ENCODE measurements at places on chromosomes 12 and 14. TPM values are rescaled to one million over a fixed set of nuclear protein-coding genes. Genes with fewer than 3 reads are reported as not detected.

DNA sequence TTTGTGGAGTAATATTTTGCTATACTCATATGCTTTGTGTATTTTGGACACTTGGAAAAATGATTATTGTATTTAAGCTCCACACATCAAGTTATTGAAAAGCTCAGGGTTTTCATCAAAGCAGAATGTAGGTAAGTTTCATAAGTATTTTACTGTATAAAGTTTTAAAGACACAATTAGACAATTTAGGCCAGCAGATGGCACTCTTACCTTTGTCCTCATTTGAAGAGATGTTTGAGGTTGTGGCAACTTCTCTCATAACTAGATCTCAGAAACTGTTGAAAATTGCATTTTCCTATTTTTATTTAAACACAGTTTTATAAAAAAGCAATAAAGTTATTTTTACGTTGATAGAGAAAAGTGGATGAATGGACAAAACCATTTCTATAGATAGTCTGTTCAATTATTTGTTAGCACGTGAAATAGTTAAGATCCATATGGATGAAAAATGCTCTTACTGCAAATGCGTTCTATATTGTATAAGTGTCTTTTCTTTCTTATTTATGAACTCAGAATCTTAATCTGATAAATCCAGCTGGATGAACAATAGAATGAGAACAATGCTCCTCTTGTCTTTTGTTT is 300.0 kb downstream of the AEBP2 start:
- H3K4me3 ChIP-seq: no peak overlapping the region
- H3K36me3 ChIP-seq: peaks cover 7% of the 10 kb centered on the region
- no peak overlapping the region for H3K27ac ChIP-seq
- DNase-seq: no peak

- H3K27ac ChIP-seq: no peak overlapping the region
- no peak for DNase-seq
- H3K36me3 ChIP-seq: no peaks in the 10 kb centered on the region
- H3K4me3 ChIP-seq: no peak overlapping the region
Measured at GRCh38 chr12:99130808-99131553, 485.9 kb downstream of the APAF1 start.

The KLHDC1 gene
- not detected for total RNA-seq

DNA sequence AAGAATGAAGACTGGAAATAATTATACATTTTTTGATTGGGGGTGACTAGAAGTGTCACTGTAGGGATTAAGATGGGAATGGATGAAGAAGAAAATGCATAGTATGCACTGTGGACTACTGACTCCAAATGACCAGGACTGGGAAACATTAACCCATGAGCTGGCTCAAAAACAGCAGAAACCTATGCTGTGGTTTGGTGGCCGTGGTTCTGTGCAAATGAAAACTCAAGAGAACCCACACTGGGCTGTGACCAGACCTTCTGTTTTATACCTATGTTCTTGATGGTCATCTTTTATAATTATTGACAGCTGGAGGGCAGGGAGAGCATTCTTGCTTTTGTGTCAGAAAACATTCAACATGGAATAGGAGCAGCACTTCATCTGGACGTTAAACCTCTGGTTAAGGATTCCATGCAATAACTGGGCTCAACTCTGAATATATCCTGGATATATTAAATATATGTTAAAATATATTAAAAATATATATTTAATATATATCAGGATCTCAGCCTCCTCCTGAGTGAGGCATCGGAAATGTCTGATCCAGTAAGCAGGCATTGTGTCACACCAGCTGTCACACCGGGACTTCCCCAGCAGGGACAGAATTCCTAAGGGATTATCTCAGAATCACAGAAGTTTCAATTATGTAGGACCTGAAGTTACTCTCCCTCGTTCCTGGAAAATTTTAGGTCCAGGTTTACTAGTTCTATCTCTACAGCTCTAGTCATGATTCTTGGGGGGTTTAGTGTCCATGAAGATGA is 48.5 kb downstream of the BBS10 start:
- no peaks in the 10 kb centered on the region for H3K36me3 ChIP-seq
- no peak overlapping the region for H3K27ac ChIP-seq
- no peaks in the 10 kb centered on the region for H3K4me1 ChIP-seq
- no peaks in the 10 kb centered on the region for H3K27me3 ChIP-seq
- no peak overlapping the region for H3K4me3 ChIP-seq

The FAM186B gene
- 0.46 TPM for total RNA-seq

GRCh38 chr12:2919249-2919648 is 28.6 kb downstream of the TULP3 start:
- peaks cover 6% of the 10 kb centered on the region for H3K36me3 ChIP-seq
- H3K27ac ChIP-seq: no peak overlapping the region
- H3K4me3 ChIP-seq: no peak overlapping the region
- peaks cover 5% of the 10 kb centered on the region for H3K4me1 ChIP-seq
- no peak for DNase-seq

- peaks cover 27% of the 10 kb centered on the region for H3K4me1 ChIP-seq
- no peaks in the 10 kb centered on the region for H3K27me3 ChIP-seq
- H3K4me3 ChIP-seq: no peak overlapping the region
- no peaks in the 10 kb centered on the region for H3K36me3 ChIP-seq
- DNase-seq: no peak
Measured at GRCh38 chr14:59339524-59340330, 125.5 kb downstream of the GPR135 start.

The CCDC63 gene
- 1.3 TPM for total RNA-seq

DNA sequence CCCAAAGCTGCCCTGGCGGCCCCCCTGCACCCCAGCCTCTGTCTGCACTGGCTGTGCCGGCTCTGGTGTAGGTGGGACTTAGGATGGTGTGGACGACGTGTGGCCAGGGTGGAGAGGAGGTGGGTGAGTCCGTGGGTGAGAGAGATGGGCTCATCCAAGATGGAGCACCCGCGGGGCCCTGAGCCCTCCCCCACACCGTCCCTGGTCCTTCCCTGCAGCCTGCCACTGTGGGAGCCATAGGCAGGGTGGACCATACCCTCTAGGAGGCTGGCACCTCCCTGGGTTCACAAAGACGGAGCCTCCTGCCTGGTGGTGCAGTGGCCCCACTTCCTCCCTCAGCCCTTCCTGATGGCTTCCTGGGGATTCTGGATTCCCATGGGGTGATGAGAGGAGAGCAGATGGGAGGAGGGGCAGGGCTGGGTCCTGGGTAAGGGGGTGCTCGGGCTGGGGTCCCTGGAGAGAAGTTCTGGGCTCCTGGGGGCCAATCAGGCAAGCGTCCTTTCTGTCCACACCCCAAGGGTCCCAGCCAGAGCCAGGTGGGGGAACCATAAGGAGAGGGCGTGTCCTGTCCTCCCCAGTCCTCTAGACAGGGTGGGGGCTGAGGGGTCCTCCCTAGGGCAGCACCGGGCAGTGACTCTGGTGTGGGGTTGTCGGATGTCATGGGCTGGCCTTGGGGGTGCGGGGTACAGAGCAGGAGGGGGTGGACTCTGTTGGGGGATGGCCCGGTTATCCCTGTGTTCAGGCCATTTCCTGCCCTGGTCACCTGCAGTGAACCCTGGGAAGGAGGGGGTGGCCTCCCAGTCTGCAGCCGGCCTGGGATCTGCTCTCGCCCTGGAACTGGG is 384.8 kb downstream of the TMEM121 start:
- no peak overlapping the region for H3K4me3 ChIP-seq
- no peak overlapping the region for H3K27ac ChIP-seq
- DNase-seq: no peak
- H3K36me3 ChIP-seq: peaks cover 23% of the 10 kb centered on the region
- no peaks in the 10 kb centered on the region for H3K4me1 ChIP-seq
- H3K27me3 ChIP-seq: no peaks in the 10 kb centered on the region
